ENCODE measurements at places on chromosomes 12 and 14.

DNA sequence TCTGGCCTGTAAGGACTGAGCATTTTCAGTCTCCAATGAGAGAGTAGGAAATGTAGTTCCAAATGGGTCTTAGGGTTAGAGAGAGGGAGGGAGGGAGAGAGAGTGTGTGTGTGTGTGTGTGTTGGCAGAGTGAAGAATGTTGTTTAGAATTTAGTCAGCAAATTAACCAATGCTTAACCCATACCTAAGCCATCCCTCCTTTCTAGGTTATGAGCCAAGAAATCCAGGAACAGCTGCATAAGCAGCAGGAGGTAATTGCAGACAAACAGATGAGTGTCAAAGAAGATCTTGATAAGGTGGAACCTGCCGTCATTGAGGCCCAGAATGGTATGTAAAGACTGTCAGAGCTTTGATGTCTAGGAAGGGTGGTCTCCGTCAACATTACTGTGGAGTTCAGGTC, 56.9 kb downstream of the HSP90AA1 start:
- no peak for DNase-seq

DNA sequence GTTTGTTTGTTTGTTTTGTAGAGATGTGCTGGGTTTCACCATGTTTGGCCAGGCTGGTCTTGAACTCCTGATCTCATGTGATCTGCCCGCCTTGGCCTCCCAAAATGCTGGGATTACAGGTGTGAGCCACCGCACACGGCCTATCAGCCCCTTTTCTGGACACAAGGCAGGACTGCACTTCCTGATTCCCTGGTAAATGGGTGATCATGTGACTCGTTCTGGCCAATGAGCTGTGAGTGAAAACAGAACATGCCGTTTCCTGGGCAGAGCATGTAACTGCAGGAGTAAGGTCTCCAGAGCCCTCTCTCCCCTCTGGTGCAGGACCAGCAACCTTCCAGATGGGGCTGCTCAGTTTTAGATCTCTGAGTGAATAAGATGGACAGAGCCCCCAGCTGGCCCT, 92.7 kb downstream of the ITPK1 start:
- DNase-seq = no peak

GRCh38 chr12:130375296-130376287, 37.9 kb downstream of the PIWIL1 start:
- no peak for DNase-seq

GRCh38 chr12:51910691-51911090, 3.4 kb downstream of the ACVRL1 start:
- no peak for DNase-seq

DNA sequence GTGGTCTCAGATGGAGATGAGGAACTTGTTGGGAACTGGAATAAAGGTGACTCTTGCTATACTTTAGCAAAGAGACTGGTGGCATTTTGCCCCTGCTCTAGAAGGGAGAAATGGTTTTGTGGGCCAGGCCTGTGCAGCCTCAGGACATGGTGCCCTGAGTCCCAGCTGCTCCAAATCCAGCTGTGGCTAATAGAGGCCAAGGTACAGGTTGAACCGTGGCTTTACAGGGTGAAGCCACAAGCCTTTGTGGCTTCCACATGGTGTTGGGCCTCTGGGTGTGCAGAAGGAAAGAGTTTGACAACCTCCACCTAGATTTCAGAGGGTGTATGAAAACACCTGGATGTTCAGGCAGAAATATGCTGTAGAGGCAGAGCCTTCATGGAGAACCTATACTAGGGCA, 586.0 kb downstream of the FLRT2 start:
- no peak for DNase-seq

DNA sequence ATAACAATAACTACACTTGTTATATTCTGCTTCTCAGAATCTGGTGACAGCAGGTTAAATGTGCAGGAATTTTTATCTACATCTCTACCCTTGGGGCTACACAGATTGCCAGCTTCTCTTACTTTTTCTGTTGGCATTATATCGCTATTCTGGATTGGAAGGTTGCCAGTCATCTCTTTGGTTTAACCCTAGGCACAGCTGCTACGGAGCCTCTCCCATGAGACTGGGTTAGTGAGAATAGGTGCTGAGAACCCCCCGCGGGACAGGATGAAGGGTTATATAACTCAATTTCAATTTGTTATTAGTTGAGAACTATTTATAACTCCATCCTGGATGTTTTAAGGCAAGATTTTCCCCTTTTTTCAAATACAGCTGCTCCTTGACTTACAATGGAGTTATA, 73.1 kb downstream of the ACADS start:
- DNase-seq = no peak

DNA sequence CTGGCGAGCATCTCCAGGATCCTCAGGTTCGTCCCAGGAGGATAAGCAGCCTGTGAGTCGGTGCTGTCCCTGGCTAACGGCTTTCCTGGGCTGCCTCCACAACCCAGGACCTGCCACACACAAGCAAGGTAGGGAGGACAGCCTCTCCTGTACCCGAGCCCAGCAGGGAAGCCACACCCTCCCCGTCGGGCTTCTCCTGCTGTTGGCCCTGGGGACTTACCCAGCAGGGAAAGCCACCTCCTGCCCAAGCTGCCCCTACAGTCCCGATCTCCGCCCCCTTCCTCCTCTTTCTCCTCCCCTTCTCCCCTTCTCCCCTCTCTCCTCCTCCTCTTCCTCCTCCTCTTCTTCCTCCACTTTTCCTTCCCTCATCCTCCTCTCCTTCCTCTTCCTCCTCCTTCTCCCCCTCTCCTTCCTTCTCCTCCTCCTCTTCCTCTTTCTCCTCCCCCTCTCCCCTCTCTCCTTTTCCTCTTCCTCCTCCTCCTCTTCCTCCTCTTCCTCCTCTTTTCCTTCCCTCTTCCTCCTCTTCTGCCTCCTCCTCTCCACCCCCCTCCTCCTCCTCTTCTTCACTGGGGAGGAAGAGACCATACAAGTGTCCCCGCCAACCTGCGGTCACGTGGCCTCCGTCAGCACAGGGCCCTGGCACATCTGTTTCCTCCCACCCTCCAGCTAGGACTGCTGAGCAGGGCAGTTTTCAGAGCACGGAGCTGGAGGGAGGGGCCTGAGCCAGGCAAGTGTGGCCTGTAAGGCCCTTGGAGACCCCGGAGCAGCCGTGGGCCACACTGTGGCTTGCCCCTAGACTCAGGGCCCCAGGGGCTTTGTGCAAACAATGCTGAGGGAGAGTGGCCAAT, 17.3 kb upstream of the RFLNA start:
- DNase-seq = no peak

- no peak for DNase-seq
These were observed 75.2 kb downstream of the SPRING1 start for GRCh38 chr12:116662612-116663144.

DNA sequence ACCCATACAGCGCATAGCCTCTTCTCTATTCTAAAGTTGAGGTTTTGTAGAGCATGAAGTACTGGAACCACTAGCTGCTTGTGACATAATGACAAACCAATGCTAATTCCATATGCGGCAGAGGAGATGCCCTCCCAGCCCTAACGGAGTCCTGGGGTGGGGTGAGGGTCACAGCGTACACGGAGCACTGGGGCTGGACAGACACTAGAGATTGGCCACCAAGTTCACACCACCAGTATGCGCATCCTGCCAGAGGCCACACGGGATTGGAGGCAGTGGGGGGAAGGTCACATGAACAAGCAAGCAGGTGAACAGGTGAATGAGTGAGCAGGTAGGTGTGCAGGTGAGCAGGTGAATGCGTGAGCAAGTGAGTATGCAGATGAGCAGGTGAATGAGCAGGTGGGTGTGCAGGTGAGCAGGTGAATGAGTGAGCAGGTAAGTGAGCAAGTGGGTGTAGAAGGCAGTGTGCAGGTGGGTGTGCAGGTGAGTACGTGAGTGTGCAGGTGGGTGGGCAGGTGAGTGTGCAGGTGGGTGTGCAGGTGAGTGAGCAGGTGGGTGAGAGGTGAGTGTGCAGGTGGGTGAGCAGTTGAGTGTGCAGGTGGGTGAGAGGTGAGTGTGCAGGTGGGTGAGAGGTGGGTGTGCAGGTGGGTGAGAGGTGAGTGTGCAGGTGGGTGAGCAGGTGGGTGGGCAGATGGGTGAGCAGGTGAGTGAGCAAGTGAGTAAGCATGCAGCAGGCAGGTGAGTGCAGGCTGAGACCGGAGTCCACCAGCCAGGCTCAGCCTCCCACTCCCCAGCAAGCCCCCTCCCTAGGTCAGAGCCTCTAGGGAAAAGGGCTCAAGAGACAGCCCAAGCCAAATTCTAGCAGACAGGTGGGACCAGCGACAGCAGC, 52.7 kb downstream of the CCDC85C start:
- no peak for DNase-seq

DNA sequence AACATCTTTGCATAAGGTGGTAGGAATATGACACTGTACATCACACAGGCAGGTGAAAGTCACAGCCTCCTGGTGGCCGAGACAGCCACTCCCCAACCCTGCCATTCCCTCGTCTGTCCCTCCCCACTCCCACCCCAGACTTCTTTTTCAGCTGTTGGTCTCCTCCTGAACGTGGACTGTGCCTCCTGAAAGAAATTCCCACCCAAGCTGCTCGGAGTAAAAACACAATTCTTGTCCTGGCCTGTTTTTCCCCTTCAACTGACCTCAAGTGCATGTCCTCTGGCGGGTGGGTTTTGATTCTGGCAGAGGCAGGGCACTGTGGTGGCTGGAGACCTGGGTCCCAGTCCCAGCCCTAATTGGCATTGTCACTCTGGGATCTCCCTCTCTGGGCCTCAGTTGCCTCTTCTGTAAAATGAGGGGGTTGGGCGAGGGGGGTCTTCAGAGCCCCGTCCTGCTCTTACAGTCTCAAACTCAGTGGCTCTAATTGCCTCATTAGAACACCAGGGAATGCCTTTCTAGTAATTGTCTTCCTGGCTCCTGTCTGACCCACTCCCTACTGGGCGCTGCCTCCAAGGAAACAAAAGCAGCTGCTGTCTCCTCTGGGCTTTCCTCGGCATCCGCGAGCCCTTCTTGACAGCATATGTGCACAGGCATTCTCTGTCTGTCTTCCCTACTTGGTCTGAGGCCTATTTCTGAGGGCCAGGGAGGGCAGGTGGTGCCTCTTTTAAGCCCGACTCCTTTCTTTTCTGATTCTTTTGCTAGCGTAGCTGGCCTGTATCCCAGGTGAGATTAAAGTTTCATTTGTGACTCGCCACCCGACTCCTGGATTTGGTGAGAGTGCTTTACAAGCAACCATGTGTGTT, 186.6 kb upstream of the RMST start:
- no peak for DNase-seq

Data from keratinocyte (primary cell).